ENCODE measurements at places on chromosomes 5 and 9.

GRCh38 chr5:142342128-142342981 is 17.5 kb upstream of the SPRY4 start:
- DNase-seq, result no peak

DNA sequence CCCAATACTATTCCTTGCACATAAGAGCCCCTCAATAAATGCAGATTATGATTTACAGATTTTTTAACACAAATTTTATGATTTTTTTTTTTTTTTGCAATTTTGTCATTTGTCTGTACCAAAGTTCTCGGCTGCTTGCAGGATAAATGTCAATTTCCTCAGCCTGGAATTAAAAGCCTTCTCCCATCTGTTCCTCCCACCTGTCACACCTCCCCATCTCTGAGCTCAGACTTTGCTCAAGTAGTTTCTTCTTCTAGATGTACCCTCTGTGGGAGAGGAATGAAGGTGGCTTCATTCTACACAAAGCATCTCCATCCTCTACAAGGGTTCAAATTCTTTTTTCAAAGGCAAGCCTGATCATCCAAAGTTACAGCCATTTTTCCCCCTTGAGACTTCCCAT is 153.7 kb upstream of the GRAMD2B start:
- no peak for DNase-seq

GRCh38 chr9:119792242-119792641 is 423.0 kb upstream of the BRINP1 start:
- no peak for DNase-seq

DNA sequence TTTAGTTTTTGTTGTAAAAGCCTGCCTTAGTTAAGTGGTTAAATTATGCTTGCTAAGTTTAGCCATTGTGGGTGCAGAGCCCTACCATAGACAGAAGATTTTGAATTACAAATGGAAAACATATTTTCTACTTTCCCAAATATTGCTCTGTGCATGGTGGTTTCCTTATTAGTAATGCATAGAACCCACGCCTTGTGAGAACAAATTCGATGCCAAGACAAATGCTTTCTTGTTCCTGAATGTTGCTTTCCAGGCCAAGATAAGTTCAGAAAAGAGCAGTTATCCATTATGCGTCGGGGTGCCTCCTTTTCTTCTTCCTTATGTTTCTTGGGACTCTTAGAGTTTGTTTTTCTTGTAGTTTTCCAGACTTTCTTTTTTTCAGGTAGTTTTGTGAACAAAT is 31.0 kb upstream of the GARNL3 start:
- DNase-seq, result no peak

DNA sequence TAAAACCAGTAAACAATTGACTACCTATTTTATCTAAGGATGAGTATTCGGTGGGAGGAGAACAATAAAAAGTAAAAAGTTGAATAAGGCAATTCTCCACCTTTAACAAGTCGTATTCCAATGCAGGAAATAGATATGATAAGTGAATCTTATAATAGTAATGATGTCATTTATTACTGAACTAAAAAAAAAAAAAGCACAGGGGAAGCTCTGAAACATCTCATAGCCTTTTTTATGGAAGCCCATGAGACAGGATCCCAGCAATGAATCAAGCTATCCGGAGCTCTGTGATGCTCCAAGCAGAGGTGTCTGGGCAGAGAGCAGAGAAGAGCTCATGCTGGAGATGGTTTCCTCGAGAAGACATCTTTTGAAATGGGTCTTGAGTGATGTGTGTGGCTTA is 376.0 kb downstream of the ICE1 start:
- no peak for DNase-seq

GRCh38 chr9:79763671-79764285 is 192.0 kb downstream of the TLE4 start:
- DNase-seq, result no peak

DNA sequence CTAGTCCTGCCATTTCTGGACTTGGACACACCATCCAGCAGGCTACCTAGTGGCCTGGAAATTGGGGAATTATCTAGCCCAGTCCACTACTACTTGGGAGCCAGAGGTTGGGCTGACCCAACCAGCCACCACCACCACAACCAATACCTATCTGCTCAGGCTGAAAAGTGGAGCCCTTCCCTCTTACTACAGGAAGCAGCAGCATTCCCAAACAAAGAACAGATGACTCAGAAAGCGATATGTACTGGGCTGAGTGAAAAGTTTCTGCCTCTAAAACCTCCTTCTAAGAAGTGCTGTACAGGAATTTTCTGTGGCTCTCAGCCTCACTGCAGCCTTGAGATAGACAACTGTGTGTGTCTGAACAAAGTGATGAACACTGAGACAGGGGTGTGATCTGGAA is 279.4 kb downstream of the CDH10 start:
- DNase-seq, result no peak

DNA sequence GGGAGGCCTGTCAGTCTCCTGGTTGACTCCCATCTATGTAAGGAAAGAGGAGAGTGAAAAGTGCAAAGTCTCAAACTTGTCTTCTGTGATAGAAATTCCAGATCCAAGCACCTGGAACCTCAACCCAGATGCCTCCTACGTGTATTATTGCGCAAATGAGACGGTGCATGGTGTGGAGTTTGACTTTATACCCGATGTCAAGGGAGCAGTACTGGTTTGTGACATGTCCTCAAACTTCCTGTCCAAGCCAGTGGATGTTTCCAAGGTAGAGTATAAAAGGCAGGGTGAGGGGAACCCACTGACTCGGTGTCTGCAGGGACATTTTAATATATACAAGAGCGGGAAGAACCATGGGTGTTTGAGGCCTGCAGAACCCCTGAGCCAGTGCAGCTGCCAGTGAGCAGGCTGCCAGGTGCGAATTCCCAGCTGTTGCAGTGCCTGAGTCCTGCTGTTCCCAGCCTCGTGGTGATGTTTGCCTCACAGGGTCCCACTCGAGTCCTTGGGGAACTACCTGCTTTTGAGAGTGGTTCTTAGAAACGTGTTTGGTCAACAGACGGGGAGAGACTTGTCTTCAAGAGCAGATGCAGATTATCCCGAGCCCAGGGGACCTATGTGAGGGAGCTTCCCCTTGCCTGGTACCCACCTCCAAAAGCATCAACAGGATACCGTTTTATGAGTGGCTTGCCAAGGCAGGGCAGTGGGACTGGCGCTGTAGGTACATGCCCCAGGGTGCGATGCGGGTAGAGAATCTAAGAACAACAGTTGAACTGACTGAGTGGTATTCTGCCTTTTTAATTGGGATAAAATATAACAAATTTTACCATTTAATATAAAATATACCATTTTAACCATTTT is 9.5 kb downstream of the PSAT1 start:
- no peak for DNase-seq

DNA sequence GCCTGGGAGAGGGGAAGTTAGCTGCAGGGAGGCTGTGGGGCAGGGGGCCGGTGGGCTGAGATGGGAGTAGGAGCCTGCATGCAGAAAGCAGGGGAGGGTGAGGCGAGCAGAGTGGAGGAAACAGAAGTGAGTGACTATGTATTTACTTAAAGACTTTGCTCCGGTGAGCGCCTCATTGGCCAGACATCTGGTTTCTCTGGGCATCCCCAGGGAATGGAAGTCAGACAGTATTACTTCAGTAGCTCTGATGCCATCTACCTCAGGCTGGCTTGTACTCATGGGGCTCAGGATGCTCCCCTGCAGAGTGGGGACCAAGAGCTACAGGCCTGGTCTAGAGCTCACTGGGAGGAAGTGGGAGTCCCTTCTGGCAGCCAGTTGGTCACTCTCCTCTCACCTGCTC is 78.2 kb upstream of the ARAP3 start:
- no peak for DNase-seq

- DNase-seq, result no peak
These were observed 4.7 kb upstream of the ZNF354C start for GRCh38 chr5:179055436-179055835.

DNA sequence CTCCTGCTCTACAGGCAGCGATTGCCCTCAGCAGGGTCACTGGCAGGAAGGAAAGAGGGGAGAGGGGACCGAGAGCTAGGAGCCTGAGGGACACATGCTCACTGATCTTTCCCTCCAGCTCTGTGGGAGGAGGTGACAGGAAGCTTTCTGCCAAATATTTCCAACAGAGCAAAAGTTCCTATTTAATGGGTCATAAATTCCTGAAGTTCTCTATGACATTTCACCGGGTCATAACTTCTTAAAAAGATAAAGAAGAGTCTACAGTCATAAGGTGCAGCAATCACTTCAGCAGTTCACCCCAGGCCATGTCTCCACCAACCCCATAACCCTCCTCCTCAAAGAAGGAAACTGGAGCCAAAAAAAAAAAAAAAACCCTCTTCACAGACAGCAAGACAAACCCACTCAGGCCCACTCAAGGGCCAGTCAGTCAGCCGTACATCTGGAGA is 481.1 kb downstream of the NR2F1-AS1 start:
- DNase-seq, result no peak

DNA sequence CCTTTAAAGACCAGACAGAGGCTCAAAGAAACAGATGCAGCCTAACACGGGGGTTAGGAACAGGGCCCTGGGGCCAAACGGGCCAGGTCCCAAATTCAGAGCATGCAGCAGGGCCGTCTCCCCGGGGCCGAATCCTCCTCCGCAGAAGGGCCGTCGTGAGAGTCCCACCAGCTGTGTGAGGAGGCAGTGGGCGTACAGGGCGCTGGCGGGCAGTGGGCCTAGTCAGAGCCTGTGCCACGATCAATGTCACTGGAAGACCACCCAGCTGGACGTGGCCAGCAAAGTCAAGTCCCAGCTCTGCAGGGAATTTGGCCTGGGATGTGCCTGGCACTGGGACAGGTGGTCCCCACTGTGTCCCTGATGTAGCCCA is 15.8 kb upstream of the FCN2 start:
- DNase-seq, result no peak

DNA sequence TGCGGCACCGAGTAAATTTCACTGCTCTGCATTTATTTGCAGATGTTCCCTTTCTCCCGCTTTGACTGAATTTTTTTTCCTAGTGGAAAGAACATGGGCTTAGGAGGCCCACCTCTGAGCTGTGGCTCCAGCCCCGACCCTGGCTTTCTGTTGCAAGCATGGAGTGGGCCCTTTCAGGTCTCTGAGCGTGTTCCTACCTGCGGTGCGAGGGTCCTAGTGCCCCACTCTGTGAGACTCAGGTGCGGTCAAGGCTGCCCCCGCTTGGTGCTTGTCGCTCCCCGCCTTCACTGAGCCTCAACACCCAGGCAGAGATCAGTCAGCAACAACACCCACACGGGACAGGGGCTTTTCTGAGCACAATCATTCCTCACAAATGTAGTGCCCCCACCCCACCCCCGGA is 32.0 kb downstream of the SLC6A3 start:
- no peak for DNase-seq

- DNase-seq, result no peak
These were observed 281.3 kb upstream of the PANK3 start for GRCh38 chr5:168860503-168860902.

DNA sequence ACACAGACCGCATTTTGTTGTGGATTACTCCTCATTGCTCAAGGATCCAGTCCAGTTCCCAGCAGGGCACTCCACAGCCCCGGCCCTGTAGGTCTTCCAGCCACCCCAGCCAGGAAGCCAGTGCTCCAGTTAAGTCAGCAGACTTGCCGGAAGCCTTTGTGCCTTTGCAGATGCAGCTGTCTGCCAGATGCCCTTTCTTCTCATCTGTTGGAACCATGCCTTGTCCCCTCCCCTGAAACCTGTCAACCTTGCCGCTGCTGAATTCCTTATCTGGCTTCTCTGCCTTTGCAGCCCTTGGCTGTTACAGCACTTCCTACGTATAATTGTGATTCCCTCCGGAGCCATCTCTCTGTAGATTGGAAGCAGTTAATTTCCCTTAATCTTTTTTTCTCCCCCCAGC is 28.4 kb downstream of the PSAT1 start:
- DNase-seq, result no peak

DNA sequence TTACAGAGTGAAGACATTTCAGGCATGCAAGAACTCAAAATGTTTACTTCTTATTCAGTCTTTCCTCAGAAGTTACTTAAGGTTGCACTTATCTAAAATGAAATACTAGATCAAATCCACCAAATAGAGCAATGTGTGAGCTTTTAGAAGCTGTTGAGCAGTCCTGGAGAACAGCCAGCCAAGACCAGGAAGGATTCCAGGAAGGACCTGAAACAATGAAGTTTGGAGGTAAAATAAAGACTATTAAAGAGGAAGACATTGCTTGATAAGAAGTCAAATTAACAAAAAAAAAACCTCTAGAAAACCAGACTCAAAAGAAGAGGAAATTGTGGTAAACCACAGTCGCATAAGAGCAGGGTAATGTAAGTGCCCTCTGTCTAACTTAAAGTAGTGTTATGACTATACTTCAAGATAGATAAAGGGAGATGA is 156.2 kb upstream of the S1PR3 start:
- no peak for DNase-seq

DNA sequence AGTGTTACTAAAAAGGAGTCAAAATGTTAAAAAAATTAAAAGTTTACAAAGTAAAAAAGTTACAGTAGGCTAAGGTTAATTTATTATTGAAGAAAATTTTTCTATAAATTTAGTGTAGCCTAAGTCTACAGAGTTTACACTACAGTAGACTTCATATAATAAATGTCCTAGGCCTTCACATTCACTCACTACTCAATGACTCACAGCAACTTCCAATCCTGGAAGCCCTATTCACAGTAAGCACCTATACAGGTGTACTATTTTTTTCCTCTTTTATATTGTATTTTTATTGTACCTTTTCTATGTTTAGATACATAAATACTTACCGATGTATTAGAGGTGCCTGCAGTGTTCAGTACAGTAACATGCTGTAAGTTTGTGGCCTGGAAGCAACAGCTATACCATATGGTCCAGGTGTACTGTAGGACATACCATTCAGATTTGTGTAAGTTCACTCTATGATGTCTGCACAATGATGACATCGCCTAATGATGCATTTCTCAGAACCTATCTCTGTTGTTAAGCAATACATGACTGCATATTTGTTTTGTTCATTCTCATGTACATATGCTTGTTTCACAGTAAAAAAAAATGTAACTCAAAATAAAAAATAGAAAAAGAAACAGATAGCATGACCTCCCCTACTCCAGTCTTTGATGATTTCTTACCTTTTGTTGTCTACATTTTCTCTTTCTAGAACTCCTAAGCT is 64.7 kb downstream of the NR3C1 start:
- no peak for DNase-seq

- peak; percentile 97 for DNase-seq
These were observed 9.7 kb downstream of the PTGES2 start for GRCh38 chr9:128117613-128118471.

DNA sequence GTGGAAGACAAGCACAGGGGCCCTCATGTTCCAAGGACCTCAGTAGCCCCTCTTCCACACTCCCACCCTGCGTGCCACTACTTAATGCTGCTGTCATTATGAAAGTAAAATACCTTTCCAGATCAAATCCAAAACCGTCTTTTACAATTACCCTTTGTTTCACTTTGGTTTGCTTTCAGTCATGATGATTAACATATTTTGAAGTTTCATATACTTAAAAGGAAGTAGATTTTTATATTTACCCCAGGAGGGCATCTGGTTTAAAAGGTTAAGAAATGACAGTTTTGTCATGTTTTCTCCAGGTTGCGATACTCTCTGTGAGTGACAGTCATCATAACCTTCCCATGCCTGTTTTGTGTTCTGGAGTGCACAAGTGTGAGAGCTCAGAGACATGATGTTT is 13.5 kb upstream of the MAP1B start:
- no peak for DNase-seq

- DNase-seq, result no peak
These were observed 235.4 kb downstream of the CACNA1B start for GRCh38 chr9:138112791-138113600.
